ENCODE measurements at places on chromosomes 6 and 20.

GRCh38 chr20:43695571-43695970, 28.7 kb downstream of the MYBL2 start:
- no peak for DNase-seq

DNA sequence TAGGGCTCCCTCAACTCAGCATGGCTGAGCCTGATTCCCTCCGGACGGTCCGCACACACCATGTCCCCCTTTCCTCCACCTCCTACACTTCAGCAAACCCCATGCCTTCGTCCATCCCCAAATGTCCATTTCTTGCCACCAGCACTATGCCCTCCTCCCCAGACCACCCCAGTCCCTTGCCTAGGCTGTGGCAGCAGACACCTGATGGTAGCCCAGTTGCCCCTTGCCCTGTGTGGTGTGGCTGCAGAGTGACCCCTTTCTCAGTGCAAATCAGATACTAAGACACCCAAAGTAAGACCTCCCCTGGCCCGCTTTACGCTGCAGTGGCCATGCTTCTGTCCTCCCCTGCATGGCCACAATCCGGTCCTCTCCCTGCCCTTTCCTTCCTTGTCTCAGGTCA, 34.1 kb upstream of the CD93 start:
- DNase-seq, result no peak

- DNase-seq, result no peak
Measured at GRCh38 chr6:160978141-160978901, 13.2 kb upstream of the MAP3K4 start.

DNA sequence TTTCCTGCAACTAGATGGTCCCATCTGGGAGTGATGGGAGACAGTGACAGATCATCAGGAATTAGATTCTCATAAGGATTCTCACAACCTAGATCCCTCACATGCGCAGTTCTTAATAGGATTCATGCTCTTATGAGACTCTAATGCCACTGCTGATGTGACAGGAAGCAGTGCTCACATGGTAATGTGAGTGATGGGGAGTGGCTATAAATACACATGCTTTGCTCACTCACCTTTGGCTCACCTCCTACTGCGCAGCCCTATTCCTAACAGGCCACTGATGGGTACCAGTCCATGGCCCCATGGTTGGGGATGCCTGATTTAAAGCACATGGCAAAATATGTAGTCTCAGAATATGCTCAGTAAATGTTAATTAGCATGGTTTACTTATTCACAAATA, 80.6 kb upstream of the MBOAT1 start:
- no peak for DNase-seq

- DNase-seq, result no peak
Measured at GRCh38 chr6:155832596-155832995, 377.0 kb upstream of the NOX3 start.

GRCh38 chr20:31567380-31567720, 37.7 kb upstream of the ID1 start:
- no peak for DNase-seq

DNA sequence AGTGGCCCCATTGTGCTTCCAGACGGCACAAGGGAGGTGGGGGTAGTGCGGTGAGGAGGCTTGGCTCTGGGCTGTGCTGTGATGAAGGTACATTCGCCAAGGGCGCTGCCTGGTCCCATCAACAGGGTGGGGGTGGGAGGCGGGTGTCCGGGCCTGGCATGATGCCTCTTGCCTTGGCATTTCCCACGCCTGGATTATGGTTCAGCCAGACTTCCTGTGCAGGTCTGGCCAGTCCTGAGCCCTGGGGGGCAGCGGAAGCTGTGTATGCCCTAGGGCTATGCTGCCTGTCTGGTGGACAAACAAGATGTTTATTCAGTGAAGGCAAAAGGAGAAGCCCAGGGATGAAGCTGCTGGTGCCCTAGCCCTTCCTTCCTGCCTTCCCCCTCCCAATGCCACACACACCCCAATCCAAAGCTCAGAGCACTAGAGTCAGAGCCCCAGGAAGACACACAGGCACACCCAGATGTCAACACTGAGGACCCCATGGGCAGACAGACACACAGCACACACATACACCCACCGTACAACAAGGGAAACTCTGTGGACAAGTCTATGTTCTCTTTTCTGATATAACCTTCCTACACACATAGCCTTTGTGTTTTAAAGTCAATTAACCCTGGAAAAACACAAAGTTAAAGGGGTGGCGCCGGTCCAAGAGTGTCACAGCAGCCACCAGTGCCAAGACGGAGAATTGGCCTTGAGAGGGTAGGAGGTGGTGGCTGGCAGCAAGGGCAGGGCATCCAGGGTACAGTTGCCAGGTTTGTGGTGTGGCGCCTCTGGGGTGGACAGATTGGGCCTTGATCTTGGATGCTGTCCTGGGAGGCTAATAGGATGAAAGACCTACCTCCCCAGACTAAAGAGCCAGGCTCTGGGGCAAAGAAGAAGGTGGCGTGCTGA, 54.7 kb upstream of the SAYSD1 start:
- no peak for DNase-seq
